ENCODE measurements at places on chromosomes 11 and 22.

GRCh38 chr11:119093942-119094815 lies 7.5 kb downstream of the DPAGT1 start:
- DNase-seq, result peak; percentile 65

- DNase-seq, result no peak
These were observed 183.2 kb downstream of the GRIK4 start for GRCh38 chr11:120694726-120695125.

DNA sequence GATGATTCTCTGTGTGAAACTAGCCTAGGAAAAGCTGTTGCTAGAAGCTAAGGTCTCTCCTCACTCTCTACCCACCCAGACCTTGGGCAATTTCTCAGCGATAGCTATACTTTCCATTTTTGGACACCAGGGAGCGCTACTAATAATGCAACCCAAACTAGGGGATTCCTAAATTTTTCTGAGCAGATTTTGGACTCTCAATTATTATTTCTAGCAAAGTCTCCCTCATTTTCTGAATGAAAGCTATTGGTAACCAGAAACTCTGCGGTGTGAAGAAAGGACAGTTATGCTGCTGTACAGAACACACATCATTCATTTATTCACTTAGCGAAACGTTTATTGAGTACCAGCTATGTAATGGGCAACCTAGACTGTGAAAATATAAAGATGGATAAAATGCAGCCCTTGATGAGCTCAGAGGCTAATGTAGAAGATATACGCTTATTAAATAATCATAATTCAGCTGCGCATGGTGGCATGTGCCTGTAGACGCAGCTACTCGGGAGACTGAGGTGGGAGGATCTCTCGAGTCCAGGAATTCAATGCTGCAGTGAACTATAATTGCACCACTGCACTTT lies 6.1 kb upstream of the STIM1 start:
- DNase-seq, result no peak

DNA sequence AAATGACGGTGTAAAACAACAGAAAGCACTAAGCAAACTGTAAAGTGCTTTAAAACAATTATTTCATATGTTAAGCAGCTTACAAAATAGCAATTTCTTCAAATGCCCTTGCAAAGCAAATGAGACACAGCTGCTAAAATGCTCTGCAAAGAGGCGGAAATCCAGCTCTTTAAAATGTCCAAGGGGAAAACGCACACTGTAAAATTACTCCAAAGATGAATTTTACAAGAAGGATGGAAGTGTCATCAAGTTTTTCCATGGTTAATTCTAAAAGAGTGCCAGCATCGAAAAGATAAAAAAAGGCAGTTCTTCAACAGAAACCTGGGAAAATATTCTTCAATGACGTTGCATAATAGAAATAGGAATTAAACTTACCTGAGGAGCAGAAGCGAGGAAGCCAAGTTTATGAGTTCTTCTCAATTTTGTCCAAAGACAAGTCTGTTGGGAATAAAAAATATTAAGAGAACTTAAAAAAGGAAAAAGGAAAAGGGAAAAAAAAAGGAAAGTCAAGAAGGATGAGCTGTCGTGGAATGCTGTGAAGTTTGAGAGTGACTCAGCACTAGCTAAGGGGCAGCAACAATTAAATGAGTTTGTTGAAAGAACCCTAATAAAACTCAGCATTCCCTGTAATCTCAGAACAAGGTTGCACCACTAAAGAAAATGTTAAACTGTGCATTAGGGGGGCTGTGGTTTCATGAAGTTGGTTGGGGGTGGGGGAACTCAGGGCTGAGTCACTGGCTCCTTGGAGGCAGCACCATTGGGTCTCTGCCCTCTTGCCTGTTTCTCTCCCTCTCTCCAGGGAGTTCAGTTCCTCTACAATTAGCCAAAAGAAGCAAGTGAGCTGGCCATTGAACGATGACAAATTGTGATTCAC lies 64.2 kb upstream of the BLID start:
- no peak for DNase-seq

DNA sequence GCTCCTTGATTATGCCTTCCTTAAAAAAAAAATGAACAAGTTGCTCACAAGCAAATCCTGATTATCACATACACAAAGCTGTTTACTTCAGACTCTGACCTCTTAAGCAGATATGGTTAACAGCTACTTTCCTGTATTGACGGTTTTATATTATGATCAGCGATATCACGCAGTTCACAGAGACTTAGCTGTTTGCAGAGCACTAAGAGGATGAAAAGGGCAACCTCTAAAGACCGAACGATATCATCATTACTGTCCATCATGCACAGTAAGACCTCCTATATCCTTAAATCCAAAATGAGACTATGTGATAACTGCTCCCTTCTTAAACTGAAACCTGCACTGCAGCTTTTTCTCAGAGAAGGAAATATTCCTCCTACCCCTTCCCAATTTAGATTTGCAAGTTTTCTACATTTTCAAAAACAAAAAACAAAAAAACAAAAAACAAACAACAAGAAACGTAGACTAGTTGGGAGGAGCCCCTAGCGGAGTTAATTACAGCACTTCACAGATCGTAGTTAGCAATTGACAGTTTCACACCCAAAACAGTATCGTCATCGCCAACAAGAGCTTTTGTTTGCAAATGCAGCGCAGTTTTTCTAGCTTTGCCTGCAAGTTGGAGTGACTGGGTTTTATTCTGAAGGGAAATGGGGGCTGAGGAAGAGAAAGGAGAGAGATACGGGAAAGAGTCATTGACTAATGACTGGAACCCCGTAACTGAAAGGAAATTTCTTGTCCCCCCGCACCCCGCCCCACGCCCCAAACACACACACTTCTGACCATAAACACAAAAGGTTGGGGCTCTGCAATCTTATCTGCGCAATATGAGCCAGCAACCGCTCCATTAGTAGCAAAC lies 1.2 kb downstream of the DDX6 start:
- DNase-seq, result peak; percentile 52

- DNase-seq, result no peak
These were observed 3.8 kb upstream of the MPPED1 start for GRCh38 chr22:43408009-43408408.

DNA sequence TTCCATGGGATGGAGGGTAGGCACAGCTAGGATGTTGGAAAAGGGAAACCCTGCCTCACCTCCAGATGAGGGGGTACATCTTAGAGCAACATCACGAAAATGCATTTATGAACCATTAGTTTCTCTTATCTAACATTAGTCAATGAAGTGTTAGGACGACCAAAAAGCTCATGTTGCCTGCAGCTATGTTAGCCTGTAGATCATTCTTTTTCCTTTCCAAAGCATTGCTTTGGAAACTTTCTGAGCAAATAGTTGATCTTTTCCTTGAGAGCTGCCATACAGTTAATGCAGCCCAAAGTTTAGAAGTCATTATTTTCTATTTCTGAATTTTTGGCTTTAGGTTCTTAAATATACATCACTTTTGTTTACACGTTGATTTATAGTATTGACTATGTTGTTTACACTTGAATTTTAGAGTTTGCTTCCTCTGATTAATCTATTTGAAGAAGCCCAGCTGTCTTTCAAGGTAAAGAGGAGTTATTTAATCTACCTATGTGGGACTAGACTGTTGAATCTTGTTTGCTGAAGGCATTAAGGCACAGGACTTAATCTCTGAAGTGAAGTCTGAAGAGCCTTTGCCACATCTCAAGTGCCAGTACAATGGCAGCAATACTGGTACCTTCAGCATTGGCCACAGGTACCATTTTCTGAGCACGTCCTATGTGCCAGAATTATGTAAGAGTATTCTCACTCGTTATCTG lies 11.0 kb downstream of the POU2AF3 start:
- no peak for DNase-seq

- DNase-seq, result no peak
These were observed 1.5 kb downstream of the SYN3 start for GRCh38 chr22:33056690-33057089.

DNA sequence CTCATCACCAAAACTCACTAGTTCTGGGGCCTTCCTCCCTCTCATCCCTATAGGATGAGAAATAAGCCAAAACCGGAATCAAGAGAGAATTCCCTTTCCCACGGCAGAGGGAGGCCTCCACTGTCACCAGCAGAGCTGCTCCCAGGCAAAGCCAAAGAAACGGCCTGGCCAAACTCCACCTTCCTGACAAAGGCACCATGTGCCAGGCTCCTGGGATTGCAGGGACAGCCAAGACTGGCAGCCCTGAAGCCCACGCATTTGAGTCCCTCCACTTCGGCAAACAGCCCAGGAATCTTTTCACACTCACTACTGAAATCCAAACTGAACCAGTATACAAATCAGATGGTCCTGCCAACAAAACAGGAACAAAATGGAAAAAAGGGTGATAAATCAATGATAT lies 6.1 kb downstream of the SMCO4 start:
- no peak for DNase-seq

DNA sequence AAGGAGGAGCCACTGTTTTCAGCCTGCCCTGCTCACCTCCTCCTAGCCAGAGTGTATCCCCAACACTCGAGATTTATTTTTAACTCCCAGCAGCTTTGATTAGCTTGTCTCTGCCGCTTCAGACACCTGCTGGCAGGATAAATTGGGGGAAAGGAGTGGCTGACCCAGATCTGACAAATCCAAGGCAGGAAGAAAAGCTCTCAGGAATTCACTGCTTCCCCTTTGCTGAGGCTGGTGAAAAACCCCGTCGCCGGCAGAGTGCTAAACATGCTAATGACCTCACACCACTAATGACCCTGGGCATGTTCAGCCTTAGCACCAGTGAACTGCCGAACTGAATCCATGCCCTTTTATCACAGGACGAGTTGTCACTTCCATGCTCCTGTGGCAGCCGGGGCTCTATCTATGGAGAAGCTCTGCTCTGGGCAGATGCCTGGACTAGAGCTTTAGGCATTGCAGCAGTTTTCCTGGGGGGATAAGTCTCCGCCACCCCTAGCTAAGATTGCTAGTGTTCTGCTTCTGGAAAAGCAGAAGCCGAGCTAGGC lies 52.2 kb downstream of the FEZ1 start:
- no peak for DNase-seq

DNA sequence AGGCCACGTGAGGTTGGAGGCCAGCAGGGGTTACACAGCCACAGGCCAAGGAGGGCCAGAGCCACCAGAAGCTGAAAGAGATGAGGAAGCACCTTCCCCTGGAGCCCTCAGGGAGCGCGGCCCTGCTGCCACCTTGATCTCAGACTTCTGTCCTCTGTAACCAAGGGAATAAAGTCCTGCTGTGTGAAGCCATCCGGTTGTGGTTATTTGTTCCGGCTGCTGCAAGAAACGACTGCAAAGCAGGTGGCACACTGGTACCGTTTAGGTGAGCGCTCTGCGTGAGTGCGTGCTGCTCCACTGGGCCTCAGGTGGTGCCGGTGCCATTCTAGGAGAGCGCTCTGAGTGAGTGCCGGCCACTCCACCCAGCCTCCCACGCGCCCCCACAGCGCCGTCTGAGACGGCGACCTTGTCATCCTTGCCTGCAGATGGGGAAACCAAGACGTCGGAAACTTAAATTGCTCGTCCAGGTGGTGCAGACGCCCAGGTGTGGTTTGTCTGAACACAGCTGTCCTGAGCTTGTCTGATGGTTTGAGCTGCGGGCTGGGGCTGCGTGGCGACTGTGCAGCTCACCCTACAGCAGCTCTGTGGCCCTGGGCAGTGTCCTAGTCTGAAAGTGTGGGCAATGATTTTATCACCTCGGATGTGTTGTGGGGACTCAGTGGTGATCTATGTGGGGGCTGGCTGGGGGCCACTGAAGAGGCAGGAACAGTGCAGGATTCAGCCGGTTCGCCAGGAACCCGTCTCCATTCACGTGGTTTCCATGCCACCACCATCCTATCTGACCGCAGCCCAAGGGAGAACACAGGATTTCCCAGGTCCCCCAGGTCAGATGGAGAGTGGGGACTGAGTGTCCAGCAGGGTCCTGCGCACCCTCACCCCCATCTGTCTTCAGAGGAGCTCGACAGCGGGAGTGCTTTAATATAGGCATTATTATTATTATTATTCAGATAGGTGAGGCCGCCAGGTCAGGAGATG lies 4.6 kb upstream of the MRGPRG start:
- no peak for DNase-seq

GRCh38 chr22:45472426-45472825 lies 30.3 kb upstream of the FBLN1 start:
- DNase-seq, result no peak

- no peak for DNase-seq
These were observed 138.6 kb downstream of the TEAD1 start for GRCh38 chr11:12812849-12813248.

GRCh38 chr11:47393163-47394049 lies 15.0 kb upstream of the SLC39A13 start:
- no peak for DNase-seq

DNA sequence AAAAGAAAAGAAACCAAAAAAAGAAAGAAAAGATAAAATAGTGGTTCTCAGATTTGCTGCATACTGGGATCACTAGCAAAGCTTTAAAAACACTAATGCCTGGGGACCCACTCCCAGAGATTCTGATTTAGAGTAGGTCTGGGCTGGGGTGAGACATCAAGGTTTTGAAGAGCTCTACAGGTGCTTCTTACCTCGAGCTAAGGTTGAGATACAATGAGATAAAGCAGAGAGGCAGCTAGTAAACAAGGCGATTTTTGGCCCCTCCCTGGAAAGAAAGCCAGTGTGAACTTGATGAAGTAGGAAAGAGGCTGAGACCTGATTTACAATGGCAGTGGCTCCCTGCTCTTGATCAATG lies 327.6 kb upstream of the CCDC90B start:
- DNase-seq, result no peak

GRCh38 chr11:63277345-63277943 lies 34.0 kb upstream of the SLC22A25 start:
- DNase-seq, result no peak

GRCh38 chr11:127105593-127106541 lies 105.3 kb upstream of the KIRREL3 start:
- no peak for DNase-seq

DNA sequence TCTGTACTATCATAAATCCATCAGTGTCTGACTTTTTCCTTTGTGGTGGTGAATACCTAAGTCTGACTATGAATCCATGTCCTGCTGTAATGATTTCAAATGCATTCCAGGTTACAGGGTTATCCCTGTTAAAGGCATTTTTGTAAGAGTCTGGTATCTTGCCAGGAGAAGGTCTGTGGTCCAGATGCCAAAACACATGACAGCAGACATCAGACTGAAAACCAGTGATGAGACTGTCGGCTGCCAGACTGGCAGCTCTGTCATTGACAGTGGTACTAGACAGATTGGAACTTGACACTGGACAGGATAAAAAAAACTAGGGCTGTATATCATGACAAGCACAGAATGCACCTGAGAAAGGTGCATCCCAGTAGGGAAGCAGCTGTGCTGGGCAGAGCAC lies 301.8 kb upstream of the FAT3 start:
- no peak for DNase-seq
